ENCODE measurements at places on chromosomes 2 and 18.

- no peak for DNase-seq
These were observed 81.9 kb upstream of the TMEM178A start for GRCh38 chr2:39583781-39584180.

GRCh38 chr18:63603772-63604171, 16.6 kb downstream of the SERPINB13 start:
- no peak for DNase-seq

- DNase-seq: no peak
These were observed 2.0 kb downstream of the HPCAL1 start for GRCh38 chr2:10304458-10305253.

GRCh38 chr2:117232305-117232704, 582.2 kb upstream of the DDX18 start:
- DNase-seq: no peak

DNA sequence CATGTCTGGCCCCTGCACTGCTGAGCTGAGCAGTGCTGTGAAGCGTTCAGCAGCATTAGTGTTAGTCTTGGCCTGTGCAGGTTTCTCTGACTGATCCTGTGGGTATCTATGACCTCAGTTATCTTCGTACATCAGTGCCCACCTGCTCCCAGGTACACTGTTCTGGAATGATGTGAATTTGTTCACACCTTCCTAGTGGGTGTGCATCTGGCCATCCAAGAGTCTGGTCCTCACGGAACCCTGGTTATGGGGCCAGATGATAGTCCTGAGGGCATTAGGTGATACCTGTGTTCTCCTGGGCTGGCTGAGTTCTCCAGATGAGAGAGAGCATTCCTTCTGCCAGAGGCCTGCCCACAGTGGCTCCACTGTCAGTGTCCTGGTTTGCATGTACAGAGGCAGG, 57.2 kb downstream of the INPP4A start:
- DNase-seq: no peak

DNA sequence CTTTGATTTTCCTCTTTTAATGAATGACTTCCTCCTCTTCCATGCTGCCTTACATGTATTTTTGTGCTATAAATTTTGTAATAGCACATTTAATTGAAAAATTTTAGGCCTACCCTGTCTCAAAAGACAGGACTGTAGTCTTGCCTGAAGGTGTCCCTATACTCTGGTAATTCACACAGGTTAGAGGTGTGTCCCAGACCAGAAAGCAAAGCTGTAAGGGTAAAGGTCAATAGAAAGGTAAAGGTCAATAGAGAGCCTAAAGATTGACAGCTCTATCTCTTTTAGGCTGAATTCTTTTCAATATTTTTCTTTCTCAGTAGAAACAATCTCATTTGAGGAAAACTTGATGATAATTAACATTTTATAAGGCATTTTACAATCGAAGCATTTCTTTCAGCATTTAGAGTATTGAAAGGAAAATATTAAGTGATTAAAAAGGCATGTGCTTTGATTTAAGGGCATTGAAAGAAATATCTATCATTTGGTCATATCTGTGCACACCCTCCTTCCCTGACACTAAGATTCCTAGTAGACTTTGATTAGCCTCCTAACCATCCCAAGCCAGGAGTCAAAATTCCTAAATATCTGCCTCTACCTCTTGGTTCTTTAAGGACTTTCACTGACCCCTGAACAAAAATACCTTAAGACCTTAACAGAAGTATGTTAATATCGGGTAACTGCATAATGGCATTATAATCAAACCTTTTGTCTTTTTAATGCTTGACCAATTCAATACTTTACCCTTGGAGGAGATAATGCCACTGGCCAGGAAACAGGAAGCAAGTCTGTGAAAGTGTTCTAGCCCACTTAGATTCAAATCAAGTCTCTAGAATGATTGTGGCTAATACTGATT, 161.8 kb upstream of the DTNA start:
- DNase-seq: no peak

DNA sequence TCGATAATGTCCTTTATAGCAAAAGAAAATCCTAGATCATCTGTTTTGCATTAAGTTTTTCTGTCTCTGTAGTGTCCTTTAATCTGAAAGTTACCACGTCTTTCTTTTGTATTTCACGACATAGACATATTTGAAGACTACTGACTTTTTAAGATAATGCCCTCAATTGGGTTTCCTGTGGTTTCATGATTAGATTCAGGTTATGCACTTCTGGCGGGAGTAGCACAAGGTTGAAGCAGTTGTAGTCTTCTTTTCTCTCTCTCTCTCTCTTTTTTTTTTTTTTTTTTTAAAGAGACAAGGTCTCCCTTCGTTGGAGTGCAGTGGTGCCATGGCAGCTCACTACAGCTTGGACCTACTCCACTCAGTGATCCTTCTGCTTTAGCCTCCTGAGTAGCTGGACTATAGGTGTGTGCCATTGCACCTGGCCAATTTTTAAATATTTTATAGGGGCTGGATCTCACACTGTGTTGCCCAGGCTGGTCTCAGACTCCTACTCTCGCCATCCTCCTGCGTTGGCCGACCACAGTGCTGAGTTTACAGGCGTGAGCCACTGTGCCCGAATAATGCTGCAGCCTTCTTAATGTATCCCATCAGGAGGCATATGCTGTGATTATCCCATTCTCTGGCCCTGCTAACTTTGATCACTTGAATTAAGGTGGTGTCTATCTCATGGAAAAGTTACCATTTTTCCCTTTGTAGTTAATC, 3.9 kb downstream of the INPP4A start:
- DNase-seq: no peak

DNA sequence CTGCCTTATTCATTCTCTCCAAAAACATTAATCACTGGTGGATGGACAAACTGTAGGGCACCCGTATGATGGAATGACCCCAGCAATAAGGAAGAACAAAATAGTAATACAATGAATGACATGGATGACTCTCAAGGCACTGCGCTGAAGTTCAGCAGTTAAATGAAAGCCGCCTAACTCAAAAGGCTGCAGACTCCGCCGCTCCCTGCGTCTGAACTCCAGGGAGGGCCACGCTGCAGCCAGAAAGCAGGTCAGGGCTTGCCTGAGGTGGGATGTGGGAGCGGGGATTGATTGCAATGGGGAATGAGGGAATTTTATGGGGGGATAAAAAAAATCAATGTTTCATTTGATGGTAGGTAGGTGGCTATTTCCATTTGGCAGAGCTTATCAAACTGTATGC, 86.5 kb upstream of the LAPTM4A start:
- no peak for DNase-seq

GRCh38 chr2:188983427-188984064, 9.4 kb downstream of the COL3A1 start:
- no peak for DNase-seq

GRCh38 chr2:239382384-239382880, 18.4 kb downstream of the HDAC4 start:
- no peak for DNase-seq

GRCh38 chr2:164511738-164512137, 109.5 kb downstream of the GRB14 start:
- no peak for DNase-seq

DNA sequence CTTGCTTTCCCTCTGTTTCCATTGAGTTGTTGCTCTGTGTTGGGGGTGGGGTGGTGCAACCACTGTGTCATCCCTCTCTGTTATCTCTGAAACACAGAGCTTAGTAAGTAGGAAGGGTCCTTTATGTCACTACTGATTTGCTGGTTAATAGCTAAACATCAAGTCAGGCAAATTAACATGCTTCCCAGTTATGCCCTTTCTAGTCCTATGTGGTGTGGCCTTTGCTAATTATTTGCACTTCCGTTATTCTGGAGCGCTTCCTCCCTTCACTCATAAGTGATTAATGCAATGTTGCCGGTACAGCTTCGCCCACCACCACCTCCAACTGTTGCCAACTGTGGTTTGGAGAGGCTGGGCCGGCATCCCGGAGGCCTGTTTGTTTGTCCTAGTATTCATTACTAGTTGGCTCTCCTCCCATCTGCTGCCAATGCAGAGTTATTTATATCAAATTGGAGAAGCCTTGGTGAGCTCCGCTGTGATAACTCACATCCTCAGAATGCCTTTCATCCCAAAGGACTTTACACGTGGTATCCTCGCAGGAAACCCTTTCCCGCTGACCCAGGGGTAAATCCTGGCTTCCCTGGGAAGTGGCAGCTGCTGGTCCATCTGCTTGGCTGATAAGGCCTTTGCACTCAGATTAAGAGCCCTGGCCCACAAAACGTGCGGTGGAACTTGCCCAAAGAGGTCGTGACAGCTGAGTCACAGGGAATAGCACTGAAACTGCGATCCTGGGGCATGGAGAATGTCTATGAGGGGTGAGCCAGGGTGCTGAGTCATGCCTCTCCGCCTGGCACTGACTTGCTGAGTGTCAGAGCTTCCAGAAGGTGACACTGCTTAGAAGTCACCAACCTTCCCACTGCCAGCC, 72.0 kb upstream of the ZCCHC2 start:
- DNase-seq: no peak

DNA sequence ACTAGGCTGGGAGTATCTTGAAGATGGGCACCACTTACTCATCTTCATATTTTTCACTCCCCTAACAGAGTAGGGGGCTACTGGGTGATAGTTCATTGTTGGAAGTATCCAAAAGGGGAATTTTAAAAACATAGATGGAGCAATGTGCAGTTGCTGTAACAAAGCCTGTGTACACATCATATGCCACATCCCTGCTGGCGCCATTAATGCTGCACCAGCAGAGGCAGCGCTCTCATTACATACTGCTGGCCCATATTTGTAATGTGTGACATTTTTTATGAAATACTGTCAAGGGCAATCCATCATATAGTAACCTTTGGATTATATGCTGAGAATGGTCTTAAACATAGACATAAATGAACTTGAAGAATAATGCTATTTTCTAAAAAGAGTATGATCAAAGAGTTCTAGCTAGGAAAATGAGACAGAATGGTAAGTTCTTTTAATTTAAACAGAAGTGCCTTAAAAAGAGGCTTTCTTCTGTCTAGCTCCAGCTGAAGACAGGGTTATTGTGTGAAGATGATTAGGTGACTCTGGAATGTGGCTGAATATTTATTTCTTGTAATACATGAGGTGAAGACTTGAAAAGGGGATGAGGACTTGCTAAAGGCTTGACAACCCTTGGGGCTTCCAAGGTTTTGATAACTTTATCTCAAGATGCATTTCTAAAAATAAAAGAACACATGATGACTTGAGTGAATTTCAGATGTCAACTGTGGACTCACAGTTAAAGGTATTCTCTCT, 2.4 kb upstream of the TMEM178A start:
- DNase-seq: no peak

GRCh38 chr2:241092677-241093076, 9.4 kb downstream of the MTERF4 start:
- DNase-seq: no peak

- no peak for DNase-seq
These were observed 217.9 kb downstream of the UBE2E3 start for GRCh38 chr2:181198183-181198864.

- DNase-seq: no peak
These were observed 597 bp downstream of the PECR start for GRCh38 chr2:216081012-216081411.

- no peak for DNase-seq
These were observed 42.4 kb upstream of the PPM1B start for GRCh38 chr2:44126106-44126797.

- DNase-seq: no peak
These were observed 1101.4 kb downstream of the CBLN2 start for GRCh38 chr18:71442731-71443141.

- no peak for DNase-seq
These were observed 81.3 kb downstream of the CRACDL start for GRCh38 chr2:98854682-98855081.

GRCh38 chr2:38376346-38377049, 575 bp downstream of the ATL2 start:
- DNase-seq: no peak

GRCh38 chr2:54239427-54239826, 16.6 kb downstream of the TSPYL6 start:
- DNase-seq: no peak

GRCh38 chr2:125427721-125428315, 1228.1 kb upstream of the GYPC start:
- DNase-seq: no peak

- no peak for DNase-seq
These were observed 60.4 kb upstream of the SNTG2 start for GRCh38 chr2:890214-890613.

GRCh38 chr2:129780316-129781270, 198.9 kb upstream of the RAB6C start:
- DNase-seq: no peak

GRCh38 chr2:174142290-174142689, 106.0 kb downstream of the OLA1 start:
- DNase-seq: no peak

DNA sequence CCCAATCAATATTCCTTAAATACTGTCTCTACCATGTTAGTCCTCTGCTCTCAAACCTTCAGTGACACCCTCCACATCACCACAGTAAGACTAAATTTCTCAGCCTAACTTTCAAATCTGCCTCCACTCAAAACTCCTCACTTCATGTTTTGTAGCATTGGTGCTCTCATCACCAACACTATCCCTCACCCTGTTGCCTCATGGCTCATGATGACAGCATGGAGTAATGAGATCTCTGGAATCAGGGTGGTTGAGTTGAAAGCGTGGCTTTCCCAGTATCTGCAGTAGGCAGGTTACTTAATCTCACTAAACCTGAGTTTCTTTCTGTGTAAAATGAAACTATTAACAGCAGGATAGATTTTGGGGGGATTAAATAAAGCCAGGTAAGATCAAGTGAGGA, 621.4 kb downstream of the NYAP2 start:
- no peak for DNase-seq

DNA sequence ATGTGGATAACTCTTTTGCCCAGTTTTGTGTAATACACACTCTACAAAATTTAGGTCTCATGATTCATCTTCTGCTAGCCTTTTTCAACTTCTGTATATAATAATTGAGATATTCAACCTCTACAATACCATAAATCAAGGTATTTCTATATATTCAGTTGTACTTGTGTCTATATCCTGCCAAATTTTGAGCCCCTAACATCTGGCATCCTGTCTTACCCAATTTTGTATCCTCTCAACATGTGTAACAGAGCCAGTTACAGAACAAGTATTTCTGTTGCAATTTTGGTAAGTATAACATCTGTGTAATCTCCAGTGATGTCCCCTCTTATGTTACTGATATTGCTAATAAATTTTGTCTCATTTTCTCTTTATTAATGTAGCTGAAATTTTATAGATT, 145.8 kb downstream of the TRIB2 start:
- no peak for DNase-seq

- no peak for DNase-seq
These were observed 387.8 kb downstream of the ZNF521 start for GRCh38 chr18:24964216-24964615.

DNA sequence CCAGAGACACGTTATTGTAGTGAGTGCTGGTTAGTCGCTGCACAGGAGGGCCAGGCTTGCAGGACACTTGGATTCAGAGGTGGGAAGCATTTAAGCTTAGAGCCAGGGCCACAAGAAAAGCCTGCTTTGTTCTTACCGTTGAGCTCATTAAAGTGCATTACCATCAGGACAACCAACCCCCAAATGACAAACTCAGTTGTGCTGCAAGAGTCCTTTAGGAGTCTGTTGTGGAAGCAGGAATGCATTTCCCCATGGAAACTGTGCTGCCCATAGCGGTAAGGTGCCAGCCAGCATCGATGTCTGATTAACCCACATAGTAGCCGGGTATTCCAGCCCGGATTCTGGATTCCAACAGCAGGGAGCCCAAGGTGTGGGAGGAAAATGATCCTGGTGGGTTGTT, 23.4 kb upstream of the REEP1 start:
- no peak for DNase-seq

GRCh38 chr18:24850532-24850931, 390.1 kb downstream of the HRH4 start:
- DNase-seq: no peak
